Peyer's patch (tissue), 4 donors: ENCODE measurements at places on chromosomes 5 and 9. TPM values are rescaled to one million over a fixed set of nuclear protein-coding genes. Genes with fewer than 3 reads are reported as not detected.

DNA sequence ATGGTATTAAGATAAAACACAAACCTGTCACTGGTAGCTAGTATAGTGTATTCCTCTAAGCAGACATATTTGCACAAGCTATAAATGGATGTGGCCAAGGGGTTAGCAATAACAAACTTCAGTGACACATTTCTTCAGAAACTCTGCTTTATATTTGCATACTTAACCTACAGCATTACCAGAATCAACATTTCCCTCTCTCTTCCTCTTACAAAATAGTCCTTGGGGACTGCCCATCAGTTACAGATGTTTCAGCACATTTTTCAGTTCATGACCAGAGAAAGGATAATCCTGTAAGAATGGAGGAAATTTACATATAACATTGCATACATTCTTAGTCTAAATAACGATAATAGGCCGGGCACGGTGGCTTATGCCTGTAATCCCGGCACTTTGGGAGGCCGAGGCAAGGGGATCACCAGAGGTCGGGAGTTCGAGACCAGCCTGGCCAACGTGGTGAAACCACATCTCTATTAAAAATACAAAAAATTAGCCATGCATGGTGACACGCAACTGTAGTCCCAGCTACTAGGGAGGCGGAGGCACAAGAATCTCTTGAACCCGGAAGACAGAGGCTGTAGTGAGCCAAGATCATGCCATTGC is 25.3 kb upstream of the SLC1A1 start:
- no peaks in the 10 kb centered on the region for H3K4me1 ChIP-seq
- no peak overlapping the region for H3K27ac ChIP-seq
- no peaks in the 10 kb centered on the region for H3K36me3 ChIP-seq

GRCh38 chr9:36970007-36970888 is 63.8 kb downstream of the PAX5 start:
- no peaks in the 10 kb centered on the region for H3K4me1 ChIP-seq
- no peaks in the 10 kb centered on the region for H3K27me3 ChIP-seq
- H3K4me3 ChIP-seq = no peak overlapping the region

DNA sequence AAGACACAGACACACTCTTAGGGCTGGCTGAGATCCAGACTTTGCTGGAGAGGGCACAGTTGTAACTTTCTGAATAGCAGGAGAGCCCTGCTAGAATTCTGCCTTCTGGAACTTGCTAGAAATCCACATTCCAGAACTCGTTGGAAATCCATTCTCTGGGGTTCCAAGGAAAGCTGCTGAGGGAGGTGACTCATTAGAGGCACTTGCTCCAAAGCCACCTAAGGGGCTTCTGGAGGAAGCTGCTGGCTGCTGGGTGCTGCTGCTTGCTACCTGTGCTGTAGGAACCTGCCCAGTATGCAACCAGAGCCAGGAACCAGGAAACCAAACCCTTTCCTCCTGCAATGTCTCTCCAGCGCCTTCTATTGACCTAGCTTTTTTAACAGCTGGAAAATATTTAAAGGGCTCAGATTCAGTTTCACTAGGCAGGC is 4.1 kb upstream of the TLE4 start:
- no peaks in the 10 kb centered on the region for H3K27me3 ChIP-seq
- H3K27ac ChIP-seq = no peak overlapping the region
- no peak for DNase-seq
- H3K4me3 ChIP-seq = no peak overlapping the region
- no peaks in the 10 kb centered on the region for H3K36me3 ChIP-seq

GRCh38 chr5:31237174-31237573 is 43.7 kb downstream of the CDH6 start:
- H3K4me1 ChIP-seq = no peaks in the 10 kb centered on the region
- H3K4me3 ChIP-seq = no peak overlapping the region
- H3K36me3 ChIP-seq = no peaks in the 10 kb centered on the region
- no peak for DNase-seq
- H3K27ac ChIP-seq = no peak overlapping the region
- no peaks in the 10 kb centered on the region for H3K27me3 ChIP-seq

DNA sequence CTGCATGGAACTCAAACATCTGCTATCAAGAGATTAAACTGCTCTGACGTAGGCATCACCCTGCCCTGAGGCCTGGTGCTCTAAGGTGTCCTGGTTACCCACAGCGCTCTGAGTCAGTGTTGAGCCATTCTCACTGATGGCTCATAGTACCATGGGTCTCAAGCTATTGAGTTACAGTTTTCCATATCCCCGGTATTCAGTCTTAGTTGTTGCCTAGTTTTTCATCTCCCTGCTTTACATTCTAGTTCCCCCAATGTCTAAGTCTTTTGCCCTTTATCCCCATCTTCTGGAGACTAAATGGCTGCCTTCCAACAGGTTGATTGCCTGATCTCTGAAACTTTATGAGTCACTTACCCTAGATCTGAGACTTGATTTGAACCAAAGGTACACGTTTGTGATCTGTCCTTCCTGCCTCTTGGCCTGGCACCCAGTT is 161.2 kb upstream of the PTGER4 start:
- DNase-seq = no peak
- no peaks in the 10 kb centered on the region for H3K27me3 ChIP-seq
- no peak overlapping the region for H3K27ac ChIP-seq

- H3K4me1 ChIP-seq = no peaks in the 10 kb centered on the region
- H3K27ac ChIP-seq = no peak overlapping the region
- no peak for DNase-seq
- no peak overlapping the region for H3K4me3 ChIP-seq
- H3K27me3 ChIP-seq = no peaks in the 10 kb centered on the region
Measured at GRCh38 chr5:42483472-42484154, 60.4 kb downstream of the GHR start.

GRCh38 chr9:15942831-15943424 is 390.1 kb downstream of the CCDC171 start:
- H3K27me3 ChIP-seq = no peaks in the 10 kb centered on the region
- no peak for DNase-seq
- H3K36me3 ChIP-seq = no peaks in the 10 kb centered on the region
- H3K4me3 ChIP-seq = no peak overlapping the region

DNA sequence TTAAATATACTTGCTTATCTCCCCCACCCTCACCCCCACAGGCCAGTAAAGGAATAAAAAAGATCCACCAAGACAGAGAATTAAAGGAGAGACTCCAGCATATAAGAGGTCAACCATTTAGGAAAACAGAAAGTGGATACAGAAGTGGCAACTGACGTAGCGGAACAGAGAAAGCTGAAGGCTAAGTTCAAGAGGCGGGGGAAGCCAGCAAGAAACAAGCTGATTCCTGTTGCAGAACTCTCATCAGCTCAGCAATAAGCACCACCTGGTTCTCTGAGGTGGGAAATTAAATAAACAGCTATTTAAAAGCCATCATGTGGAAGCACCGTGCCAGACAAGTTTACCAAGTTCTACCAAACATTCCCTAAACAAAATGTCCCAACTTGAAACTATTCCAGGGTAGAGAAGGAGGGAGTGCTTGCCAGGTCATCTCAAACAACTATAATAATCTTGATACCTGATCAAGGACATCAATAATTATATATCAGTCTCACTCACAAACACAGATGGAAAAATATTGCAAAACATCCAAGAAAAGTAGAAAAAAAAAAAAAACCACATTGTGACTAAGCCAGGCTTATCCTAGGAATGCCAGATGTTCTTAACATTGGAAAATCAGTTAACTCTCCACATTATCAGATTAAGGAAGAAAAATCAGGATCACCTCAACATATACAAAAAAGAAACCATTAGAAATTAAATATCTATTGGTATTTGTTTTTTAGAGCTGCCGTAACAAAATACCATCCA is 7.3 kb upstream of the ARL15 start:
- no peak for DNase-seq
- no peak overlapping the region for H3K4me3 ChIP-seq
- no peaks in the 10 kb centered on the region for H3K4me1 ChIP-seq
- H3K27me3 ChIP-seq = no peaks in the 10 kb centered on the region

- H3K27me3 ChIP-seq = no peaks in the 10 kb centered on the region
- H3K4me1 ChIP-seq = no peaks in the 10 kb centered on the region
- H3K27ac ChIP-seq = no peak overlapping the region
Measured at GRCh38 chr5:100877274-100877673, 25.8 kb downstream of the ST8SIA4 start.

DNA sequence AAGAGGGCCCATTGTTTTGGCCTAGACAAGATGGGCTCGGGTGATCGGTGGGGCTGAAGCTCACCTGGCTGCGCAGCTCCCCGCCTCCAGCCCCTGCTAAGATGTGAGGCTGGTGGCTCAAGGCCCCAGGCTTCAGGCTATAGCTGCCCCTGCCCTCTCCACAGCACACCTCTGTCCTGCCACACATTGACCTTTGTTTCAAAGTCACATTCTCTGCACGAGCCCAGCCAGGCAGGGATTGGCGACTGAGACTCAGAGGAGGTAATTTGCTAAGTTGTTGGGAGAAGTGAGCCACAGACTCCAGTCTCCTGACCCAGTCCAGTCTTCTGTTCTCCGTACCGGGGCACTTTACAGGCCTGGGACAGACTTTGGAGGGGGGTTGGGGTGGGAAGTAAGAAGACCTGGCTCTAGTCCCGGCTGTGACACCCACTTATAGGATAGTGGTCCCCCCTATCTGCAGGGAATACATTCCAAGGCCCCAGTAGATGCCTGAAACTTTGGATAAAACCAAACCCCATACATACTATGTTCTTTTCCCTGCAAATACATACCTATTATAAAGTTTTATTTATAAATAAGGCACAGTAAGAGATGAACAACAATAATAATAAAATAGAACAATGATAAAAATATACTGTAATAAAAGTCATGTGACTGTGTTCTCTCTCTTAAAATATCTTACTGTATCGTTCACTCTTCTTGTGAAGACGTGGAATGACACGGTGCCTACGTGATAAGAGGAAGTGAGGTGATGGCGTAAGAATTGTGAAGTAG is 13.3 kb downstream of the PDGFRB start:
- no peak overlapping the region for H3K4me3 ChIP-seq
- H3K36me3 ChIP-seq = no peaks in the 10 kb centered on the region
- H3K4me1 ChIP-seq = no peaks in the 10 kb centered on the region
- H3K27ac ChIP-seq = peak overlapping the region; percentile 70

- no peak overlapping the region for H3K4me3 ChIP-seq
- no peaks in the 10 kb centered on the region for H3K27me3 ChIP-seq
- no peaks in the 10 kb centered on the region for H3K4me1 ChIP-seq
- H3K27ac ChIP-seq = no peak overlapping the region
- no peak for DNase-seq
Measured at GRCh38 chr5:21573416-21574314, 1279.5 kb downstream of the CDH12 start.

DNA sequence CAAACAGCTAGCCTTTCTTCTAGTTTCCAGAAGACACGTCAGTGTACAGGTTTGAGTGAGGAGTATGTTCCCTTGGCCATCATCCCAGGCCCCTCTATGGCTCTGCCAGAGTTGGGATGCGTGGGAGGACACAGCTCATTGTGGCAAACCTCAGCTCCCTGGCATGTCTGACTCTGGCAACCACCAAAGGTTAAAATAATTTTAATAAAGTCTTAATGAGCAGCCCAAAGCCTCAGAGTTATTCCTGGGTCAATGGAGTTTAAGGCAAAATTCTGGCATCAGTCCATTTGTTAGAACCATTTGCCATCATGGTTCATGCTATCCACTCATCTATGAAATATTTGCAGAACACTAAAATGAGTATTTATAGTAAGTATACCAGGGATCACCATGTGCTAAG is 79.8 kb upstream of the PAPPA start:
- no peak for DNase-seq
- H3K4me3 ChIP-seq = no peak overlapping the region
- no peaks in the 10 kb centered on the region for H3K4me1 ChIP-seq
- H3K27me3 ChIP-seq = no peaks in the 10 kb centered on the region

DNA sequence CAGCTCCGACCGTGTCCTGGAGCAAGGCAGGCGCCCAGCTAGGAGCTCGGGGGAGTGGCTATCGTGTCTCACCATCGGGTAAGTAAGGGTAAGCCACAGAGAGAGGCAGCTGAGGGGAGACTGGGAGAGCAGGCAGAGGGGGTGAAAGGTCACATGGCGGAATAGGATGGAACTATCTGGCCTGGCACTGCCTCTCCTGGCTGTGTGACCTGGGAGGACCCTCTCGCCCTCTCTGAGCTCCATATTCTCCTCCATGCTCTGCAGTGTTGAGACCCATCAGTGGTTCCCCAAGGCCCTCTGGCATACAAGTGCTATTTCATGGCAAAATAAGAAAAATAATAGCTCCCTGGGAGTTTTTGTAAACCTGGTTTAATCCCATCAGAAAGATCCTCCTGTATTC is 43.9 kb upstream of the ASS1 start:
- H3K4me3 ChIP-seq = no peak overlapping the region
- no peaks in the 10 kb centered on the region for H3K36me3 ChIP-seq
- no peak overlapping the region for H3K27ac ChIP-seq
- no peaks in the 10 kb centered on the region for H3K27me3 ChIP-seq

GRCh38 chr5:31986101-31986500 is 188.0 kb downstream of the GOLPH3 start:
- H3K27me3 ChIP-seq = no peaks in the 10 kb centered on the region
- H3K4me3 ChIP-seq = no peak overlapping the region
- DNase-seq = no peak
- no peaks in the 10 kb centered on the region for H3K36me3 ChIP-seq

DNA sequence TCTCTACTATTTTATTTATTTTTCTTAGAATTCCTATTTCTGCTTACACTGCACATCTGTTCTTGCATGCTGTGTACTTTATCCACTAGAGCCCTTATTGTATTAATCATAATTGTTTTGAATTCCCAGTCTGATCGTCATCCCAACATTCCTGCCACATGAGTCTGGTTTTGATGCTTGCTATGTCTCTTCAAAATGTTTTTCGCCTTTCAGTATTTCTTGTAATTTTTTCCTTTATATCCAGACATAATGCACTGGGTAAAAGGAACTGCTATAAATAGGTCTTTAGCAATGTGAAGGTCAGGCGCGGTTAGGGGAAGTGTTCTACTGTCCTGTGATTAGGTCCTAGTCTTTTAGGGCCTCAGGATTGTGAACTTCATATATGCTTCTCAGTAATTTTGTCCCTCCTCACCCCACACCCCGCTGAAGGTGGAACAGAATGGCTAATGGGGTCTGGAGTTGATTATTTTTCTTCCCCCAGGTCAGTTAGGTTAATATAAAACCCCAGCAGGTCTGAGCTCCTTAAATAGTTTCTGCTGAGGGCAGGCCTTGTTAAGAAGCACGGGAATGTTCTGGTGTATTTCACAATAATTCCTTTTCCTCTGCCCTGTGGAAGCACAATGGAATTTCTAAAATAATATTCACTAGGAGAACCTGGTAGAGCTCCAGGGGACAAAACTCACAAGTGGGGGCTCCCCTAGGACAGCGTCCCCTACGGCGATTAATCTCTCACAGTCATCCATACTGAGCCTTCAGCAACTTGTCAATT is 146.6 kb upstream of the TUT7 start:
- H3K27ac ChIP-seq = no peak overlapping the region
- no peaks in the 10 kb centered on the region for H3K27me3 ChIP-seq
- H3K4me3 ChIP-seq = no peak overlapping the region
- no peaks in the 10 kb centered on the region for H3K4me1 ChIP-seq

- no peaks in the 10 kb centered on the region for H3K27me3 ChIP-seq
- H3K27ac ChIP-seq = no peak overlapping the region
- H3K4me3 ChIP-seq = no peak overlapping the region
- H3K4me1 ChIP-seq = no peaks in the 10 kb centered on the region
- H3K36me3 ChIP-seq = no peaks in the 10 kb centered on the region
Measured at GRCh38 chr5:4640795-4641194, 499.3 kb upstream of the ADAMTS16 start.

PCDHB3 gene
- total RNA-seq = 1.1 TPM

GABBR2 gene
- total RNA-seq = not detected

LEAP2 gene
- total RNA-seq = 7.2 TPM

NUTM2F gene
- not detected for total RNA-seq

CTXN3 gene
- total RNA-seq = not detected

NUDT12 gene
- 15.7 TPM for total RNA-seq

PCDHGC3 gene
- 29.7 TPM for total RNA-seq

PCDHGA11 gene
- total RNA-seq = 3.1 TPM

IFNB1 gene
- not detected for total RNA-seq

PSAT1 gene
- 1.8 TPM for total RNA-seq

MYMK gene
- not detected for total RNA-seq

EIF4E1B gene
- total RNA-seq = not detected
